Stimulated activated CD4-positive, alpha-beta T cell treated with anti-CD3 and anti-CD28 coated beads, Interleukin-15, amount 100 ng/mL, for 1 hour (primary cell): ENCODE measurements at places on chromosomes 11 and 22.
A peak's percentile ranks its signal among the peaks of the same experiment; 100 is the strongest.

DNA sequence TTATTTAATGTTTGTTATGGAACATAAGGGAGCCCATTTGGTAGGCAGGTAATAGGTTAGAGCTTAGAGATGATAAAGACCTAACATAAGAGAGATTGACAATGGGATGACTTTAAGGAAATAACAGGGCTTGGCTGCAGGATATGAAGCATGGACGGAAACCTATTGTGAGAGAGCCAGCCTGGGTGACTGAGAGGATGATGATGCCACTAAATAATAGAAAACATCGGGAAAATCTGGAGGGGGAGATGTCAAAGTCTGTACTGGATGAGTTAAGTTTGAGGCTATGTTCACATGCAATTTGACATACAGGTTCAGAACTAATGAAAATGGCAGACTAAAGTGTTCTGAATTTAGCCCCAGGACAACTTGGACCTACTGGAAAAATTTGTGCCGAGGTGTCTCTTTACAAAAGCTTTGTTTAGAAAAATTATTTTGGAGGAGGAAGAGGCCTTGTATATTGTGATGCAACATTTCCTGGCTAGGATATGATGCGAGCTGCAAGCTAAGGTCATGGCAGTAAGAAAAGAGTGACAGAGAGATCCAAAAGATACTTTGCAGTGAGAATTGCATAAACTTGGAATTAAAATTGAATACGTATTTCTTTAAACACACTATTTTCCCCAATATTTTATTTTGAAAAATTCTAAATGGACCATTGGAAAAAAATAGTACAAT lies 339.3 kb upstream of the PLET1 start:
- DNase-seq, result no peak

- DNase-seq, result no peak
Measured at GRCh38 chr22:28922540-28923244, 39.3 kb downstream of the ZNRF3 start.

GRCh38 chr11:57901756-57902155 lies 121.9 kb upstream of the OR9Q1 start:
- DNase-seq, result no peak

DNA sequence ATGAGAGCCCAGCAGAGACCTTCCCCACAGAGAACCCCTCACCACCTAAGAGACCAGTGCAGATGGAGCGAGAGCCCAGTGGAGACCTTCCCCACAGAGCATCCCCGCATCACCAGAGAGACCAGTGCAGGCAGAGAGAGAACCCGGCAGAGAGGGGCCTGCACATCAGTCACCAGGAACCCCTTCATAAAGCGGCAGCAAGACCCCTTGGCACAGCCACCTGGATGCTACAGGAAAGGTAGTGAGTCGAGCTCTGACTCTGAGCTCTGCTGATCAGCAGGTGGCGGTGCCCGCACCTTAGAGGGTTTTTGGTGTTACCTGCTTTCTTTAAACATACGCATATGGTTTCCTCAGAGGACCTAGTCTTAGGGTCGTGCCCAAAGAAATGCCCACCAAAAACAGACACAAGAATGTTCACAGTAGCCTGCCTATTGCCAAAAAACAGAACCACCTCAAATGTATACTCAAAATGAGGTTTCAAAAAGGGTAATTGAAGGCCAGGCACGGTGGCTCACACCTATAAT lies 678.7 kb downstream of the BRD1 start:
- no peak for DNase-seq

GRCh38 chr11:944711-945470 lies 19.2 kb downstream of the AP2A2 start:
- DNase-seq, result no peak

- no peak for DNase-seq
Measured at GRCh38 chr11:10108915-10109680, 184.9 kb downstream of the SBF2 start.

DNA sequence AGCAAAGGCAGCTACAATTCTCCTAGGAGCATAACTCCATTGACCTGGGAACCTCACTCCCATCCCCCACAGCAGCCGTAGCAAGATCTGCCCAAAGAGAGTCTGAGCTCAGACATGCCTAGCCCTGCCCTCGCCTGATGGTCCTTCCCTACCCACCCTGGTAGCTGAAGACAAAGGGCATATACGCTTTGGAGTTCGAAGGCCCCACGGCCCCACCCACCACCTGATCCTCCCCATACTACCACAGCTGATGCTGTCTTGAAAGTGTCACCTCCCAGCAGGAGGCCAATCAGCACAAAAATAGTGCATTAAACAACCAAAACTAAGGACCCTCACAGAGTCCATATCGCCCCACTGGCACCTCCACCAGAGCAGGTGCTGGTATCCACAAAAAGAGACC lies 22.6 kb upstream of the GNAZ start:
- no peak for DNase-seq

DNA sequence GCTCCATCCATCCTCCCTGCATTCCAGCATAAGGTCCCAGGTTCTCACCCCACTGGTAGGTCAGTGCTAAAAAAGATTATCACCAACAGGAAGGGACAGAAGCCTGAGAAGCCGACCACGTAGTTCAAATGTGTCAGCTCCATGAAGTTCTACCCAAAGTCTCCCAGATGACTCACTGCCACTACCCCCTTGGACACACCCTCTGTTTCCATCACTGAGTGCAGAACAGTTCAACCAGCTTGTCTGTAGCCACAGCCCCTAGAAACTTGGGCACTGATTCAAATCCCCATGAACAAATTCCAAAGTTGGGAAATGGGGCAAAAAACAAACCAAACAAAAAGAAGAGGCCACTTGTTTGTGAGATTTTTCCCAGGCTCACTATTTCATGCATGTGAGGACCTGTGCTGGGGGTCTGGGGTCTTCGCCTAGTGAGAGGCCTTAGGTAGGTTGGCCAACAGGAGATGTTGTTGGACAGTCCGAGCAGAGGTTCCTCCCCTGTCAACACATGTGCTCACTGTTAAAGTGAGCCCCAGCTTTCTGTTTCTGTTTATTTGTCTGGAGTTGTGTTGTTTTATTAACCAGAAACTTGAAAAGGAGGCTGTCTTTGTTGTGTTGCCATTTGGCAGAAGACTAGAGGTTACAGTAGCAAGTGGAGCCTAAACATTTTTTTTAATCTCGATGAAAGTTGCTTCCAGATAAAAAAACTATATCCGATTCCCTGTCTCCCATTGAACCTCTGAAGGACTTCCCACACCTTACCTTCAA lies 24.2 kb upstream of the FLI1 start:
- DNase-seq, result no peak

- no peak for DNase-seq
Measured at GRCh38 chr22:31550871-31551370, 54.6 kb downstream of the SFI1 start.

DNA sequence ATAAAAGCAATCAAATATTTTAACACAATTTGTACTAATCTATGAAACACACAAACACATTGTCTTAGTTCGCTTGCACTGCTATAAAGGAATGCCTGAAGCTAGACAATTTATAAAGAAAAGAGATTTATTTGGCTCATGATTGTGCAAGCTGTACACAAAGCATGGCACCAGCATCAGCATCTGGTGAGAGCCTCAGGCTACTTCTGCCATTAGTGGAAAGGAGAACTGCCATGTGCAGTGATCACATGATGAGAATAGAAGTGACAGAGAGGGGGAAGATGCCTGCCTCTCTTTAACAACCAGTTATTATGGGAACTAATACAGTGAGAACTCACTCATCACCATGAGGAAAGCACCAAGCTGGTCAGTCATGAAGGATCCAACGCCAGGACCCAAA lies 105.1 kb downstream of the GUCY1A2 start:
- no peak for DNase-seq

- DNase-seq, result no peak
Measured at GRCh38 chr11:134659882-134660281, 247.8 kb upstream of the B3GAT1 start.

DNA sequence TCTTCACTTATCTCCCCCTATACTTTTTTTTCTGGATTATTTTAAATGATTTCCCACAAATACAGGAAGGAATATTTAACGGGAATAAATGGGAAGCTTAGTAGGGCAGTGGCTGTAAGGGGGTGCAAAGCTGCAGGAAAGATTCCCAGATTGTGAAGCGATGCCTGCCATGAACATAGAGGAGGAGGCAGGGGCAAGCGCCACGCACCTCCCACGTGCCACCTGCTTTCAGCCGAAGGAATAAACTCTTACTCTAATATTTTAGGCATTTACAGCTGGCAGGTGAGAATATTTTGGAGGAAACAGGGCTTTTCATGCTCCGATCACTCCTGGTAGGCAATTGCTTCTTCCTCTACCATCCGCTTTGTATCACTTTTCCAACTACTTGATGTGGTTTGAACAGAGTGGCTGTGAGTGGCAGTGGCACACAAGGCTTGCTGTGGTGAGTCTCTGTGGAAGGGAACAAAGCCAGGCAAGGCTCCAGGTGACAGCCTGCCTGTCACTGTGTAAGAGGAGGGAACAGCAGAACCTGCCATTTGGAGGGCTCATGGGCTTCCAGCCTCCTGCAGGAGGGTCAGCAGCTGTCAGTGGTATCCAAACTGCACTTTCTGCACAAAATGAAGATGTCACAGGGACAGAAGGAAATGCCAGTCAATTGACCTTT lies 54.5 kb upstream of the PLET1 start:
- no peak for DNase-seq

DNA sequence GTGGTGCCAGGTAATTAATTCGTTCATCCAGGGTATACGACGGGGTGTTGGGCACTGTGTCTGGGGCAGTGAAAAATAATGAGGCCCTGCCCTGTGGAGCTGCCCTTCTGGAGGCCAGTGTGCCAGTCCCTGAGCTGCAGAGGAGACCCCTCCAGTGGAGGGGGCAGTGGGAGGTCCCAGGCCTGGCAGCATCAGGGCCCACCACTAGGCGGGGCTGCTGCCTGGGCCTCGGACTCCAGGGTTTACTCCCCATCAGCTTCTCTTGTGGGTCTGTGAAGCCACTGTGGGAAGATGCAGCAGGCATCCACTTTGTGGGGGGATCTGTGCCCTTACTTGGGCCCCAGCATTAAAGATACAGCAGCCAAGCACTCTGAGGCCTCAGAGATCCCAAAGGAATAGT lies 17.4 kb upstream of the TMPRSS6 start:
- no peak for DNase-seq

- no peak for DNase-seq
Measured at GRCh38 chr11:134350381-134350780, 18.6 kb downstream of the GLB1L2 start.

DNA sequence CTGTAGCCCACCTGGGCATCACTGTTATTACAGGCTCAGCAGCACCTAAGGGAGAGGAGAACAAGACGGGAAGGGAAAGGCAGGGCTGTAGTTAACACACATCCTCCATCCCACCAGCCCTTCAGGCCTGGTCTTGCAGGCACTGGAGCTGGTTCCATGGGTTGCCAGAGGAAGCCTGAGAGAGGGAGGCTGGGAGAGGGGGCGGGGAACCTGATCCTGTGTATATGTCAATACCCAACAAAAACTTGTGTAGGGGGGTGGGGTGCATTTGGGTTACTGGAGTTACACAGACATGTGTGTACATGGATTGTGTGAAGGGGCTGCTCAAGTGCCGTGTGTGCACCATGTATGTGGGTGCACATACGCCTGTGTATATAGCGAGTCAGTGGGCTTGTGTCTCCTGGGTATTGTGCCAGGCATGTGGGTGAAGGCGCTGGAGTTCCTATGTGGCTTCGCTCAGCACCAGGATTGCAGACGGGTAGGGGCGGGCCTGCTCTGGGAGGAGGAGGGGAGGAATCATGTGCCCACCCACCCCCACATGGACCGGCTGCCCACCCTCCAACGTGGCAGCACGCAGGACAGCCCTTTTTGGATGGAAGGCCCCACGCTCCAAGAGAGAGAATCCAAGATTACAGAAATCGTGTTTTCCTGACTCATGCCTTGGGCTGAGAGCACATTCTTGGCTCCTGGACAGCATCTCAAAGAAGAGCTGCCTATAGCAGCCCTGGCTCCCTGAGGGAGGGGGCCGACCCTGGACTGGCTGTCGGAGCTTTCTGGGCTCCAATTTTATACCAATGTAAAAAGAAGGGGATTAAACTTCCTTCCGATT lies 4.2 kb upstream of the SERPINH1 start:
- DNase-seq, result no peak

DNA sequence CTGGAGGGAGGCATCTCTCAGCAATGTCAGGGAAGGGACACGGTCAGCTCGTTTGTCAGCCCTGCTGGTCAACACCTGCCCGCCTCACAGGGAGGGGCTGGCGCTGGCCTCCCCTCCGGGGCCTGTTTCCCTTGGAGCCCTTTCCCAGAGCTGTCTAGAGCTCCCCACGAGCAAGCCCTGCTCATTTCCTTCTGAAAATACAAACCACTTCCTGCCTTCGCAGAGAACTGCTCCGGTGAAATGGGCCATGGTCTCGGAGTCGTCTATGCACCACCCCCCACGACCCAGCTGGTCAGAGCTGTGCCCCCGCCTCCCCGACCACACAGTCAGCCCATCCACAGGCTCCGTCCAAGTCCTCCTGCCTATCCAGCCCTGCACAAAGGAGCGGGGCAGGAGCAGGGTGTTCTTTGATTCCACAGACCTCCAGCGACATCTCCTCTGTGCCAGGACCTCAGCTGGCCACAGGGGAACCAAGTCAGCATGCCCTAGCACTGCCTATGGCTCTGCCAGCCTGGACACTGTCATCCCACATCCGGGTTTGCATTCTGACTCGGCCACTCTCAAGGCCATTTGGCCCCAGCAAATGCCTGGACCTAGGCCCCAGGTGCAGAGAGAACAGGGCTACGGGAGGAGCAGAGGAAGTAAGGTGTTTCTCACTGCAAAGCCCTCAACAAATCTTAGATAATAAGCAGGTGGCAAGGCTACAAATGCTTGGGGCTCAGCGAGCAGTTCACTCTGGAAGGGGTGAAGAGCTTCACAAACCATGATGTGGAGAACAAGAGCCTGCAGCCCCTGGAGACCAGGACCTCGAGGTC lies 82.1 kb upstream of the WNT11 start:
- no peak for DNase-seq

- no peak for DNase-seq
Measured at GRCh38 chr11:119808407-119809185, 79.6 kb upstream of the NECTIN1 start.

GRCh38 chr11:83194281-83195142 lies 1.0 kb downstream of the ANKRD42 start:
- peak; percentile 34 for DNase-seq

DNA sequence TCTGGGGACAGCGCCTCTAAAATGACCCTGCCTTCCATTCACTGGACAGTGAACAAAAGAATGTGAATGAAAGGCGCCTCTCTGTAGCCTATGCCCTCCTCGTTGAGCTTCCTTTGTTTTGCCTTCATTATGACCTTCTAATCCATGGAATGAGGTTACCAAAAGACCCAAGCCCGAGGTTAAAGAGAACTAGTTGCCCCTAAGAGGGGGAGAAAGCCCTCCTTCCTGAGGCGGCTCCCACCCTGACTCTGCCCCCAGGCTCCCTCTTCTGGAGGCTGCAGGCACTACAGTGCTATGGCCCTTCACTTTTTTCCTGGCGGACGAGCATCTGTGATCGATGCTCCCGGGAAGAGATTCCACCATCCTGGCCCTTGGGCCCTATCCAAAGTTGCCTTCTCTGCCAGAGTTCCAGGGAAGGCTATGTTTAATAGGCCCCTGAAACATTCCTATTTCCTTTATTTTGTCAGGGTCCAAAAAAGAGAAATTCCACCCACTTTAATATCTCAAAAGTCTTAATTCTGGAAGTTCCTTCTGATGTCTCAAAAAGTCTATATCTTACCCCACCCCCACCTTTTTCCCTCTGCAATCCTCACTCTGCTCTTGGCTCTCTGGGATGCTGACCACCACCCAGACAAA lies 147.3 kb downstream of the FEZ1 start:
- peak; percentile 34 for DNase-seq

GRCh38 chr11:61728066-61728939 lies 24.1 kb upstream of the MYRF start:
- DNase-seq, result no peak

GRCh38 chr11:32962016-32962415 lies 53.7 kb upstream of the DEPDC7 start:
- no peak for DNase-seq

GRCh38 chr22:30665786-30666185 lies 1.9 kb downstream of the DUSP18 start:
- no peak for DNase-seq
